ENCODE measurements at places on chromosomes 2 and 18.
A peak's percentile ranks its signal among the peaks of the same experiment; 100 is the strongest.

GRCh38 chr18:60070631-60071030 is 170.8 kb downstream of the PMAIP1 start:
- no peak for DNase-seq

GRCh38 chr2:80926168-80926567 is 621.6 kb upstream of the LRRTM1 start:
- DNase-seq, result no peak

- no peak for DNase-seq
These were observed 31.2 kb downstream of the SCN9A start for GRCh38 chr2:166344286-166345113.

DNA sequence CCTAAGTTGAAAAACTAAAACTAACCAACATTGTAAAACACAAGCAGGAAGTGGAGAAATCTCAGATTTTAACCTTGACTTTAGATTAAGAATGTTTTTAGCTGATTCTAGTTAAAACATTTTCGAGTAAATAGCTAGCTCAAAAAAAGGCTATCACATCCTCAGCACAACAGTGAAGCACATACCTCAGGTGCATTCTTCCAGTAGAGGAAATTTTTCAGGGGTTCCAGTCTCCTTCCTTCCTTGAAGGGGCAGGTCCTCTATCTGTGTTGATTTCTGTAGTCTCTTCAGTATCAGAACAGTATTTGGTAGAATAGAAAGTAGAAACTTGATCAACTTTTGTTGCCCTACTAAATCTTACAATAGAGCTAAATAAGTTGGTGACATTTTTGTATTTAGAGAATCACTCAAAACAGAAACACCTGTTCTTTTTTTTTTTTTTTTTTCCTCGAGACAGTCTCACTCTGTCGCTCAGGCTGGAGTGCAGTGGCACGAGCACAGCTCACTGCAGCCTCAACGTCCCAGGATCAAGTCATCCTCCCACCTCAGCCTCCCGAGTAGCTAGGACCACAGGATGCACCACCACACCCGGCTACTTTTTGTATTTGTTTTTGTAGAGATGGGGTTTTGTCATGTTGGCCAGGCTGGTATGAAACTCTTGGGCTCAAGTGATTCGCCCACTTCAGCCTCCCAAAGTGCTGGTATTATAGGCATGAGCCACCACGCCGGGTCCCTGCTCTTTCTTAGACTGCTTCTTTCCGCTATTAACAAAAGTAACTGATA is 6.9 kb upstream of the GPR155 start:
- no peak for DNase-seq

- DNase-seq, result no peak
These were observed 471.6 kb downstream of the MBD2 start for GRCh38 chr18:53752781-53753367.

DNA sequence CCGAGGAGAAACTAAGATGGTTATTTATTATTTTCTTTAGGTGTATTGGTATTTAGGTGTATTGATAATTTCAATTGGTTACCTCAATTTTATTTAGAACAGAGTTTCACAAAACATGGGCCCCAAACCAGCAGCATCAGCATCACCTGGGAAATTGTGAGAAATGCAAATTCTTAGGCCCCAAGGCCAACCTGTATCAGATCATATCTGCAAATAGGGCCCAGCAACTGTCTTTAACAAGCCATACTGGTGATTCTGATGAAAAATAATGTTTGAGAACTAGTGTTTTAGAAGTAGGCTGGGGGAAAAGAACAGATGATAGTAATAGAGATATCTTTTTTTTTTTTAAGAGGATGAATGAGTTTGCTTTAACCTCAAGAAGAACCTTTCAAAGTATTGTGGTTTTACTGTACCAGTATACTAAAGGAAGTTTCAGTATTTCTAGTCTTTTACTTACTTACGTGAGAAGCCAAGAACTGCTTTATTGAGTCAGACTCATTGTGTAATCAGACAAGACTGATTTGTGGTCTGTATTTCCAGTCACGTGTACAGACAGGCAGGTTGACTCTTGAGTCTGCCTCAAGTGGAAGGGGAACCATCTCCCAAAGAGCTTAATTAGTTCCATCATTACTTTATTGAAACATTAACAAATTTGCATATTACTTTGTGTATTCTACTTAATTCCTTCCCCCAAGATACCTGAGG is 60.4 kb upstream of the GAREM1 start:
- DNase-seq, result no peak

- DNase-seq, result no peak
These were observed 31.1 kb downstream of the PSME4 start for GRCh38 chr2:53939656-53940055.

- DNase-seq, result no peak
These were observed 547.7 kb upstream of the LRRTM1 start for GRCh38 chr2:80852079-80852807.

GRCh38 chr2:187422282-187422681 is 25.8 kb downstream of the CALCRL start:
- DNase-seq, result no peak

DNA sequence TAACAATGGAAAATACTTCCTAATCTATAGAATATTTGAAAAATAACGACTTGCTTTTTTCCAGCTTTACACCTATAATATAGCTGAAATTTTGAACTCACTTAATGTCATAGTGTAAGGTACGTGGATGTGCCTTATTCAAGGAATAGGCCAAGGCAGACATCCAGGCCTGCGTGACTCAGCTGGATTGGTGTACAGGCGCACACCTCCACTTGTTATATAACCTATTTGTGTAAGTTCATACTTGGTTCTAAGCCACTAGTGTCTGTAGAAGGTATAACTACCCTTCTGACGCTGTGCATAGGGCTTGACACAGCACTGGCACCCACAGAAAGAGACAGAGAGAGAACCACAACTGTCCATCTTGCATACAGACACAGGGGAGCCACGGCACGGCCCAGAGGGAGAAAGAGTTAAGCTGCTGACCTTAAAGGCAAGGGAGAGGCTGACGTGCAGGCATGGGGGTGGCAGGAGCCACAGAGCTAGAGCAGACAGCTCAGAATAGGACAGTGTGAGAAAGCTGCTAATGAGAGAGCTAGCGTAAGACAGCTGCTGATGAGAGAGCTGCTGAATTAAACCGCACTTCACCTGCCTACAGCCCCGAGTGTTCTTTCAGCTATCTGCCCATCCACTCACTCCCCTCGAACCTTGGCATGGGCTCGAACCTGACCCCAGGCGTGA is 16.1 kb downstream of the CCDC178 start:
- no peak for DNase-seq

- no peak for DNase-seq
These were observed 40.6 kb upstream of the RTTN start for GRCh38 chr18:70246061-70246466.

- DNase-seq, result no peak
These were observed 849 bp upstream of the ITGB6 start for GRCh38 chr2:160200921-160201320.

DNA sequence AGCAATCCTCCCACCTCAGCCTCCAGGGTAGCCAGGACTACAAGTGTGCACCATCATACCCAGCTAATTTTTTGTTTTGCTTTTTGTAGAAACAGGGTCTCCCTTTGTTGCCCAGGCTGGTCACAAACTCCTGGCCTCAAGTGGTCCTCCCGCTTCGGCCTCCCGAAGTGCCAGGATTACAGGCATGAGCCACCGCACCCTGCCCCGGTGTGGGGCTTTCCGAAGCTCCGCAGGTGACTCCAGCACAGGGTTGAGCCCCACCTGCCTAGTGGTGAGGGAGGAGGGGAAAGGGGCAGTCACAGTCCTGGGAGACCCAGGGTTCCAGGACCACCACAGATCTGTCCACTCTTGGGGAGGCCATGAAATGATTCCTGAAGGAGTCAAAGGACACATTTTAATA is 5.2 kb downstream of the PRLH start:
- no peak for DNase-seq

DNA sequence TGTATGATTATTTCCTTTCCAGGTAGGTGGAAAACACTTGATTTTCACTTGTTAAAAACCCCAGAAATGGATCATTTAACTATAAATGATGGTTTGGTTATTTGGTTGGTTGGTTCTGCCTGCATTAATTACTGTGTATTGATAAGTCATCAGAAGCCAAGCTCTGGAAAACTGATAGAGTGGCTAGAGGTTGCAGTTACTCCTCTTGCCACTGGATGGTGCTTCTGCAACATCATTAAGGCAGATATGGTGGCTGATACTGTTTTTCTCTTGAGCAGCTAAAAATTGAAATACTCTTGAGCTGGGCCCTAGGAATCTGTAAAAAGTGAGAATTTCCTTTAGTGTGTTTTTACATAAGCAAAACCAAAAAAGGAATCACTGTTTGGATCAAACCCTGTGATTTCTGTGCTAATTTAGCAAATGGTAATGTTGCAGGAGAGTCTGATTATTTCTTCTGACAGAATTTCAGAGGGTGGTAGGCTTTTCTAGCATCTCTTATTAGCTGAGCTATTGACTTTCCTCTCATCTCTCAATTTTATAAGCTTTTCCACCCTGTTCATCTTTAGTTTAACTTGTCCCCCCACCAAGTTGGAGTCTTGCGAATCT is 54.3 kb downstream of the RAB10 start:
- DNase-seq, result peak; percentile 69

DNA sequence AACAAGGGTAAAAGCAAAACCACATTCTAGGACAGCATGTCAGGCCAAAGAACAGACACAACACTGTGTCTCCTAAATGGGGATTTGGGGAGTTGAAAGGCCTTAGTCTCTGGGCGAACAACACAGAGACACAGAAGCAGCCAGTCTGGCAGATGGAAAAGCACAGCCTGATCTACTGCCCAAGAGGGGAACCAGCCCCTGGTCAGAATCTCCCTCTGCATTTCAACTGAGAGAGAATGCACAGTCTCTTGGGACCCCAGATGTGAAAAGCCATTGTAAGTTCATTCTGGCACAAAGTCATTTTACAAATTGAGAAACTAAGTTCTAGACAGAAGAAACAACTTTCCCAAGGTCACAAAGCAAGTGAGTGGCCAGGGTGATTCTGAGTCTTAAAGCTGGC is 331.7 kb downstream of the TNS1 start:
- no peak for DNase-seq

- DNase-seq, result no peak
These were observed 32.2 kb downstream of the RFX8 start for GRCh38 chr2:101442667-101443061.

DNA sequence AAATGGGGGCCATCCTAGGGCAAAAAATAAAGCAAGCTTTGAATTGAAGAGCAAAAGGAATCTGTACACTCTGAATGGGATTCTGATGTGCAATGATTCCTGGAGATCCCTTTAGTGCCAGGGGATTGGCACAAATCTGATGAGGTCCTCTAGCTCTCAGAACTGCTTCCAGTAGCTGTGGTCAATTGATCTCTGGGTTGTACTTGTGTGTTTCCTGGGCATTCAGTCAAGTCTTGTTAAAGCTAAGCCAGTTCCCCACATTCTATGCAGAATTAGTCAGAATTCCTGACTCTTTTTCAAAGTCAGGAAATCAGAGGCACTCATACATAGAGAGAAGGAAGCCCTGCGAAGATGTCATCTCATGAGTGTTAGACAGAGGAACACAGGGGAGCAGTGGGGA is 161.3 kb downstream of the DNER start:
- DNase-seq, result no peak

- DNase-seq, result no peak
These were observed 282.5 kb upstream of the SPRED2 start for GRCh38 chr2:65714866-65715265.

DNA sequence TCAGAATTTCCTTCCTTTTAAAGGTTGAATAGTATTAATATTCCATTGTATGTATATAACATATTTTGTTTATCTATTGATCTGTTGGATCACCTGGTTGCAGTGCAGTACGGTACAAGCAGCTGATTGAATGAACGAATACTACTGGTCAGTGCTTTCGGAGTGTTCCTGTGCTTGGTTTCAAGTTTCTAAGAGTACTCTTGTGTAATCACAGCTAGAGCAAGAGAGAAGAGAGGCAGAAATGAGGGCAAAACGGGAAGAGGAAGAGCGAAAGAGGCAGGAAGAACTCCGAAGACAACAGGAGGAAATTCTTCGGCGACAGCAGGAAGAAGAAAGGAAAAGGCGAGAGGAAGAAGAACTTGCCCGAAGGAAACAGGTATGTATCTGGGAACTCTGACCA is 40.3 kb upstream of the KCNJ13 start:
- DNase-seq, result no peak

GRCh38 chr18:11392292-11392691 is 217.1 kb upstream of the SLC35G4 start:
- DNase-seq, result no peak

DNA sequence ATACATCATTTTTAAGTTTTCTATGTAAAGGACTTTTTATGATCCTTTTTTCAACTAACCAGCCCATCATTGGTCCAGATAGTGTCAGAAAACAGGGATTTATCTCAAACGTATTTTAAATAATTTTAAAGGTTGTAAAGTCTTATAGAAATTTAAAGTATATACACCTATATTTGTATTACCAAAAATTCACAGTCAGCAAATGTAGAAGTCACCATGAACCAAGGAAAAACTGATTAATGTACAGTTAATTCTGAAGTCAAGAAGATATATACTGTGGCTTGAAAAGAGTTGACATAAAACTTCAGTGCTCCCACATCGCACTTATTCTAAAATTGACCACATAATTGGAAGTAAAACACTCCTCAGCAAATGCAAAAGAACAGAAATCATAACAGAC is 52.4 kb upstream of the MAP2 start:
- no peak for DNase-seq

DNA sequence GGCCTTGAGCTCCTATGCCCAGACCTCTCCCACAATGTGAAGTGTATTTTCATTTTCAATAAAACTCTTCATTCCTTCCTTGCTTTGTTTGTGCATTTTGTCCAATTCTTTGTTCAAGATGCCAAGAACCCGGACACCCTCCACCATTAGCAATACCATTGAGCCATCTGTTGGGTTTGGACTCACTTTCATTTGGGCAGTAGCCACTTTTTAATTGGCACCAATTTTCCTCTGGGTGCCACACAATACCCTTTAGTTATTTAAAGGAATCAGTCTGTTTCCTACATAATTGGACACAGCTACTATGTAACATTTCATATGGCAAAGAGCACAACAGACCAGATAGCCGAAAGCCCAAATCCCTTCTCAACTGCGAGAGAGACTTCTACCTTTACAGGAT is 22.5 kb upstream of the SLC35G4 start:
- DNase-seq, result no peak

GRCh38 chr2:169736902-169737301 is 3.3 kb downstream of the KLHL23 start:
- no peak for DNase-seq

GRCh38 chr2:37992601-37993000 is 67.5 kb downstream of the RMDN2 start:
- no peak for DNase-seq

GRCh38 chr18:12750076-12750714 is 47.4 kb downstream of the PSMG2 start:
- no peak for DNase-seq

GRCh38 chr2:37615804-37616676 is 55.4 kb downstream of the CDC42EP3 start:
- DNase-seq, result no peak

DNA sequence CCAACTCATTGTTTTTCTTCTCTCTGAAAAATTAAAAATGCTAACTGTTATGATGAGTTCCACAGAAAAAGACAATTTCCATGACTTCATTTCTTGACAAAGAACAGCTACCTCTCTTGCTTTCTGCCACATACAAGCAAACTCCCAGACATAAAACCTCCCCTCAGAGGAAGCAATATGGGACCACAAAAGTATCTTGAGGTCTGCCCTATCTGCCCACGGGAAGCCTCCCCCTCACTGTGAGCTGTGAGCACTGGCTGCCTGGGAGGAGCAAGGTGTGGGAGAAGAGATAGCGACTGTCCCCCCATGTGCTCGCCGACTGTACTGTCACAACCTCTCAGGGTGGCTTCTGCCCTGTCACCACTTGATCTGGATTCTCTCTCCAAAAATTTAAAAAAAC is 69.7 kb upstream of the NRP2 start:
- no peak for DNase-seq

All from midbrain (tissue), 1 donor.